ENCODE measurements at places on chromosomes 16 and 17.

DNA sequence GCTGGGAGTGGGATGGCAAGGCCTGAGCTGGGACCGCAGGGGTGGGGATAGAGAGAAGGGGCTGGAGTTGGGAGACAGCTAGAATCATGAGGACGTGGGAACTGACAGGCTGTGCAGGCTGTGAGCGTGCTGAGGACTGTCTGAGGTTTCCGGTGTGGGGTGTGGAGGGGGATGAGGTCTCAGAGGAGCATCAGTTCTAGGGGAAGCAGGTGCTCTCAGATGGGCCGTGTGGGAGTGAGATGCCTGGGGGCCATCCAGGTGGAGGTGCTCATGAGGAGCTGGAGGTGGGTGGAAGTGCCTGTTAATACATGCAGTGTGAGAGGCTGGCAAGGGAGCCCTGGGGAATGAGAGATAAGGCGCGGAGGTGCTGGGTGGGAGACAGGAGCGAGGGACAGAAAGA, 27.2 kb downstream of the HASPIN start:
- no peak for DNase-seq

DNA sequence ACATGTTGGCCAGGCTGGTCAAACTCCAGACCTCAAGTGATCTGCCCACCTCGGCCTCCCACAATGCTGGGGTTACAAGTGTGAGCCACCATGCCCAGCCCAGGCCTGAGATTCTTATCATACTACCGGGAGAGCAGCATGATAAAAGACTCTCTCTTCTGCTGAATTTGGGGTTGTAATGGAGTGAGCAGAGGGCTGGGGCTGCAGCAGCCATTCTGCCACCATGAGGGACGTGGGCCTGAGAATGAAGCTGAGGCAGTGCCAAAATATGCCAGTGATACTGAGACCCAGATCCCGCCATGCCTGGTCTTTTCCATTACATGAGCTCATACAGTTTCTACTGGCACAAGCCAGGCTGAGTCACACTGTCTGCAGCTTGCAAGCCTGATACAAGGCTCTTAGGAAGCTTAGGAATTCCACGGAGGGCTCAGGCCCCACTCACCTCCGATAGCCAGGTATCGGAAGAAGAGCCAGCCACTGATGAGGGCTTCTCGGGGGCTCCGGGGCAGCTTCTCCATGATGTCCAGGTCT, 19.6 kb upstream of the P2RX1 start:
- DNase-seq, result no peak

DNA sequence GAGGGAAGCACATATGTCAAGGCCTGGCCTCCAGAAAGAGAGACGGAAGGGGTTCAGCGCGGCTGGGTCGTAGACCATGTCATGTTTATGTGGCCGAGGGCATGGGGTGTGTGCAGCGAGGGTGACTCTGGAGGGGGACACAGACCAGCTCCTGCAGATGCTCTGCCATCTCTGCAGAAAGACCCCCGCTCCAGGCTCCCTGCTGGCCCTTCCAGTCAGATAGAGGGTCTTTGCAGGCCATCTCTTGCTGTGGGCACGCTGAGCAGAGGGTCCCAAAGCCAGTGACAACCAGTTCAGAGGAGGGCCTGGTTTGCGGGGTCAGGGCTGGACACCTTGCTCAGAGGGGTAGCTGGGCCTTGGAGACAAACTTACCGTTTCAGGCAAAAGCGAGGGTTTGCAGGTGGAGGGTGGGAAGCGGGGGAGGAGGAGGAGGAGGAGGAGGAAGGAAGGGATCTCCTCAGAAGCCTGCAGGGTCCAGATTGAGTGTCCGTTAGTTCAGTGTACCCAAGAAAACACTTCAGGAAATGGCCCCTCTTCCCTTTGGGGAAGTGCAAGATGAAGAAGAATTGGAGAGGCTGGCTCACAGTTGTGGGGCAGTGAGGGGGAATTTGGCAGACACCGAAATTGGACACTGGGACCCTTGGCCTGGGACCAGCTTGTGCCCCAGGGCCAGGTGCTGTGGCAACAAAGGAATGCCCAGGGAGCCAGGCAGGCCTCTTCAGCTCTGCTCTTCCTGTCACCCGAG, 102.8 kb downstream of the CMIP start:
- DNase-seq, result no peak

- no peak for DNase-seq
Observed at GRCh38 chr16:68893710-68894705, 50.7 kb downstream of the TANGO6 start.

GRCh38 chr17:6420173-6420641, 14.7 kb downstream of the AIPL1 start:
- no peak for DNase-seq

GRCh38 chr16:1453316-1453715, 9.0 kb upstream of the CCDC154 start:
- DNase-seq, result no peak

GRCh38 chr16:8773537-8773936, 23.9 kb downstream of the TMEM186 start:
- DNase-seq, result no peak

DNA sequence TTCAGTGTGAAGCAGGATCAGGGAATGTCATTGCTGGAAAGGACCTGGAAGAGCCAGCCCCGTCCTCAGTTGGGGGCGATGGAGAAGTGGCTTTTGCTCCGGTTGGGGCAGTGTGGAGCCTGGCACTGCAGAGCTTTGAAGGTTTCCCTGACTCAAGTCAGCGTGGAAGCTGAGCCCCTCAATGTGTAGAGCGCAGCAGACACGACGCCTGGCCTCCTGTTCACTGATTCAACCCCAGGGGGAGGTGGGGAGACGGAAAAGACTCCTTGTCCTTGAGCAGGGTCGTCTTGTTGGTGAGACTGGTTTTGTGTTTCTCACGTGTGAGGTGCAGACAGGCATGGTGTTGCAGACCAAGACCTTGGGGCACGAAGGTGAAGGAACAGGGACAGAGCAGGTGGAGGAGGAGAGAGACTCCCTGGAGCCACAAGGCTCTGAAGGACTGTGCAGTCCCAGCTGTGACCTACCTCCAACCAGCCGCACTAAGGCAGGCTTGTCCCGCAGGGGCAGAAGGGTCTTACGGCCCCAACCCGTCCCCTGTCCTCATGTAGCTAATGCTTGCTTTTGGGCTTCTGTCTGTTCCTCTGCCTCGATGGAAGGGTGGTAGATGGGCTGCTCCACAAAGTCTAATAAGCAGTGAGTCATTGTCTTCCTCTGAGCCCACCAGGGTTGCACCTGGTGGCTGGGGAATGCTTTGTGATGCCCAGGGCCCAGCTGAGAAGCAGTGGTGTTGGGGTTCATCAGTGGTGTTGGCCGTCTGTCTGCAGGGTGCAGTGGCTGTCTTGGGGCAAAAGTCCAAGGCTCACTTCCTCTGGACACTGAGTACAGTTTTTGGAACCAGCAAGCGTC, 47.8 kb downstream of the MPRIP start:
- DNase-seq, result no peak

GRCh38 chr16:68276223-68276622, 11.9 kb downstream of the SLC7A6 start:
- no peak for DNase-seq

DNA sequence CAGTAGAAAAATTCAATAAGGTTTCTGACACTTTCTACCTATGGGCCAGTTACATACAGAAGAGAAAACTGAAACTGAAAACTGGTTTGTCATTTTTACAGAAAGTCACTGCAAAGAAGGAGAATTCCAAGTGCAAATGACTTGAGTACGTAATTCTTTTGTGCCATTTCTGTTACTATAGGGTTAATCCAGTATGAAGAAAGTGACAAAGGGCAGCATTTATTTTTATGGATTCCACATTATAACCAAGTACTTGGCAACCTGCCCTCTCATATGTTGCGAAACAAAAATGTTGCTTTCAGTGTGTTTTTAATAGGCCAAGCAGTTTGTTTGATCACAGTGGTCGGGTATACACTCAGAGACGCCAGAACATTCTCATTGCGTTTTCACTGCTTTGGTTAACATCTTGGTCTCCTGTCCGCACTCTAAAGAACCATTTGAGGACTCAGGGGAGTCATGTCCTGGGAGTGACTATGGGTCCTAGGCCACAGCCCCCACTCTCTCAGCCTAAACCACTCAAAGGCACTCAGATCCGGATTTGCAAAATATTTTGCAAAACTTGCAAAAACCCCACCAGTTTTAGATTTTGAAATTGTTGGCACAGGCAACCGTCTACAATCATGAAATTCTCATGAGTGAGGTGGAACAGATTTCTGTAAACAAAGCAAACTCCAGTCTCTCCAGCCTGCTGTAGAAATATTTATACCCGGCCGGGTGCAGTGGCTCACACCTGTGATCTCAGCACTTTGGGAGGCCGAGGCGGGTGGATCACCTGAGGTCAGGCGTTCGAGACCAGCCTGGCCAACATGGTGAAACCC, 15.4 kb upstream of the HELZ start:
- peak; percentile 93 for DNase-seq

DNA sequence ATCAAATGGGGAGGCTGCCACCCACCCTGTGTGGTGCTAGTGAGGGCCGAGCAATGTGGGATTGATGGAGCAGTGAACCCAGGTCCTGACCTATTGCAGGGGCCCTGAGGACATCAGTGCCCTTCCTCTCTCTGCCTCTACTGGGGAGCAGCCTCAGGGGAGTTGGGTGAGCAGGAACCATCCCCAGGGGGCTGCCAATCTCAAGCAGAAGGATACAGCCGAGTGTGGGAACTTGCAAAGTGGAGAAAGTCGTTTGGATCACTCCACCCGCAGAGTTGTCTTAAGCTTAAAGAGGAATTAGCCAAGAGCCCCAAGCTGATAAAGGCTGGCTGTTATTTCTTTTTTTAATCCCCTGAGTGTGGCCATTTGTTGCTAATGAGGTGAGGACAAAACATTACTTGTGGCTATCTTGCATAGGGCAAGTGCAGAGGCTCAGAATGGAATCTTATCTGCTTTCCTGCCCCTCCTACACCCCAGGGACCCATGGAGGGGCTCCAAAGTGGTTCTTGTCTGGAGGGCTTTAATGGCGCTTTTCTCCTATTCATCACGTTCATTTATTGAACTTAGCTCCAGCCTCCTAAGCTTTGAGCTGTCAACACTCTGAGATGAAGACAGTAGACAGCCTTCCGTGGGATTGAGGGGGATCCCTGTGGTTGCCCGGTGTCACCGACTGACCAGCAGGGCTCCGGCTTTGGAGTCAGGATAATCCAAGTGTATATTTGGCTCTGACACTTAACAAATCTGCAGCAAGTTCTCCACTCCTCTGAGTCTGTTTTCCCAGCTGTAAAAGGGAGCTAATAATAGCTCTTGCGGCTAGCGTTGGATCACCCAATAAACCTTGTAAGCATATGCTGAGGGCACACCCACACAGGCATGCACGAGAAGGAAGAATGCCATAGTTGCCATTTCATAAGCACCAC, 45.1 kb downstream of the MYH11 start:
- DNase-seq, result no peak

- no peak for DNase-seq
Observed at GRCh38 chr17:80909635-80910034, 82.0 kb upstream of the CHMP6 start.

DNA sequence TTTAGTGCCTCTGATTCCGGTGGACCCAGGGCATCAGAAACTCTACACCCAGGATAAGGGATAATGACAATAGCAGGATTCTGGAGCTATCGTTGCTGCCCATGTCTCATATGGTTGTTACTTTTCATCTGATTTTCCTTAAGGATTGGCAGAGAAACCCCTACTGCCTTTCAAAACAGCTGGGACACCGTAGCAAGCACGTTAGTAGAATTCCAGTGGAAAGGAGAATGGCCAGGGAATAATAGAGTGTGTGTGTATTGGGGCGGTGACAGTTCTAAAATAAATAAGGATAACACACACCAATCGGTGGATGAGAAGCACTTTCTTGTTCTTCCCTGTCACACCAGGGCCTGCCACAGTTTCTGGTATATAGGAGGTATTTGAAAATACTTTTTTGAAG, 251.8 kb downstream of the HAPSTR1 start:
- DNase-seq, result no peak

DNA sequence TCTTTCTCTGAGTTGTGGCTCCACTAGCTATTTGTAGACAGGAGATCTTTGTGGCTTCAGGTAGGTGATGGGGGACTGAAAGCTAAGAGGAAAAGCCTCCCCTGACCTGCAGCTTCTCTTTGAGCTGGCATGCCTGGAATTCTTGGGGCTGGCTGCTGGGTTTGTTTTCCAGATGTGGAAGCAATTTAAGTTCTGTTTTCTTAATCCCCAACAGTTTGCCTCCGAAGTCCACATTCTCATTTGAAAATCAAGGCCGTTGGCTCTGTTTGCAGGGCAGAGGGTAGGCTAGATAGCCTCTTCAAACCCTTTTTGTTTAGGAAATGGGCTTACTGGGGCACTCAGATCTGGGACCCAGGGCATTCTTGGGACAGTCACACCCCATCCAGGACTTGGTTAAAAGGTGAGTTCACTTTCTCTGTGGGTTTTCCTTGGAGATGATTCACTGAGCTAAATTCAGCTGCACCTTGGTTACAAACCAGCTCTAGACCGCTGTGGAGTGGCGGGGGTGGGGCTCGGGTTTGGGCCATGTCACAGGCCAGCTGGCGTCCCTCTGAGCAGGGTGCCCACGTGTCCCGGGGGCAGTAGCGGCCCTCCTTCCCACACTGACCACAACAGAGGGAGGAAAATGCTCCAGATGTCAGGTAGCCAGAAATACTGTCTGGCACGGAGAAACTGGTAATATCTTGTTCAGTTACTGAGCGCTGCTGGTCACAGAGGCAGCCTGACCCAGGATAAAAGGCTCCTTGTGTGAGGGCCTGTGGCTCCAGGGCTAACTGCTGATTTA, 108.5 kb downstream of the RAB11FIP4 start:
- no peak for DNase-seq

- DNase-seq, result no peak
Observed at GRCh38 chr17:42564815-42565522, 1.9 kb upstream of the MLX start.

DNA sequence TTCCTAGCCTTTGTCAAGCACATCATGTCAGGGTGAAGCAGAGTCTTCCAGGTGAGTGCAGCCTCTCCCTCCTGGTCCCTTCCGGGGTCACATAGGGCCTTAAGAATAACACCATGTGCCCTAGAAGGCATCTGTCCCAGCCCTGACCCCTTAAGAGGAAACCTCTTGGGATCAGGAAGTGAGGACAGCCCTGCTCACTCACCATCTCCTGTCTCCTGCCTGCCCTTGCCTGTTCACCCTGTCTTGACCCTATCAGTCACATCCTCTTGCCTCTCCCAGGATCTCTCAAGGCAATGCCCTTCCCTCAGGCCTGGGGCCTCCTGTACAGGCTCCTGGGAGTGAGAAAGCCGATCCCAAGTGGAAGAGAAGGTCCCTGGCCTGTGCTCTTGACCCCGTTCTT, 13.9 kb downstream of the MYL4 start:
- DNase-seq, result no peak

DNA sequence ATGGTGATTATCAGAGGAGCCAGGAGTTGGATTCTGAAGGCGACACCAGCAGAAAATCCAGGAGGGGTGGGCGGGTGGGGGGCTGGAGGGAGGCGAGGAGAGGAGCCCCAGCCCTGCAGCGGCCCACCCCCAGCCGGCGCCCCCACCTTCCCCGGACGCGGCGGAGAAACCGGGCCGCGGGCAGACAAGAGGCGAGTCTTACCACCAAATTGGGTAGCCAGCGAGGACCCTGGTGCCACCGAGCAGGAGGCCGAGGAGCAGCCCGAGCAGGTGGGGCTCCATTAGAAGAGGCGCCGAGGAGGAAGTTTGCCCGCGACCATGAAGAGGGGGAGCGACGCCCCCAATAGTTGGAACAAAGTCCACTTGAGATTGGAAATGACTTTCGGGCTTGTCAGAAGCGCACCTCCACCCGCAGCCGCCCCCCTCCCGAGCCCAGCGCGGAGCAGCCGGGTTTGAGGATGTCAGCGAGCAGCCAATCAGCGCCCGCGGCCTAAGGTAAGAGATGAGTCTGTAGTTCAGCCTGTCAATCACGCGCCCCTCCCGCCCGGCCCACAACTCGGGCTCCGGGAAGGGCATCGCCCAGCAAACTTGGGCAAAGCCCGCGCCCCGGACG, at the start of gene WNT3:
Gene WNT3, minus strand, starts transcription at position 377 of the 613 bp plus-strand sequence. Its CDS starts 95 bp downstream, at position 282.
- no peak for DNase-seq

- peak; percentile 80 for DNase-seq
Observed at GRCh38 chr16:75385507-75386152, 47.7 kb downstream of the CFDP1 start.

- no peak for DNase-seq
Observed at GRCh38 chr17:2634361-2634960, 41.0 kb downstream of the PAFAH1B1 start.

Data from AML-193 (cell line).